ENCODE measurements at places on chromosomes 11 and 22.

DNA sequence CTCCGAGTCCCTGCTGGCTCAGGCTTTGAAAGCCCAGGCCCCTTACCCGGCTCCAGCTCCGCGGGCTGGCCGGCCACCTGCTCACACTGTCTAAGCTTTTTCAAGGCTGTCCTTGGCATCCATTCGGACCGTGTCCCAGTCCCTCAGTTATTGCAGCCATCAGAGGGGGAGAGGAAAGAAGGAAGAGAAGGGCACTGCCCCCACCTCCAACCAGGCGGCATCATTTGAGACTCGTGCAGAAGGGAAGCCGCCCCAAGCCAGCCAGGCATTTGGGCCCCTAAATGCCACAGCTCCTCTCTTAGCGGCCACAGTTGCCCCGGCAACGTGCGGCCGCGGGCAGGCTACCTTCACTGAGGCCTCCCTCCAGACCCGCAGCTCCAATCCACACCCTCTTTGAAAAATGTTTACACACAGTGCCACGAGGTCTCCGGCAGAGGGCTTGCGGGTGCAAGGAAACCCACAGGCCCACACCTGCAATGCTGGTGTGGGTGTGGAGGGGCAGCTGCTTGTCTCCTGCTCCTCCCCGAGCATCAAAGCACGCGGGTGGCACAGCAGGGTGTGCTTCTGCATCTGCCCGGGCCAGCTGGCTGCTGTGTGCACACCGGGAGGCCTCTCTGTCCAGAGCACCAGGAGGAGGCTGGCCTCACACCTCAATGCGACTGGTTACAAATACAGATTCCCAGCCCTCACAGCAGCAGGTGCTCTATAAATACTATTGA, 124.4 kb downstream of the CTTN start:
- DNase-seq, result no peak

DNA sequence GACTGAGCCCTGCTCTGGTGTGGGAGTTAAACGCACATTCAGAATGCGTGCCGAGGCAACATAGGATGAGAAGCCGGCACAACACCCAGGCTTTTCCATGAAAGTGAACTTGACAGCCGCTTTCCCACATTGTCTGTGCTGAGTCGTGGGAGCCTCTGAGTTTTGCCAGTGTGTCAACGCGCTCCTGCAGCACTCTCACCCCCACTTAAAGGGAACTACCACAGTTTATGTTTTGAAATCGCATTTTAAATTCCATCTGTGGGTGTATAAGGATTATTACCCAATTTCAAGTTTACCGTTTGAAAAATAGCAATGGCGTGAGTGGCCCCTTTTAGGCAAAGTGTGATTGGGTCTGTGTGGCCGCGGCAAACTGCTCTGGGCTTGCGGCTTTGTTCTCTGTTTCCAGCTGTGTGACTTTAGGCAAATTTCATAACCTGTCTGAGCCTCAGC, 81.5 kb downstream of the FBLN1 start:
- no peak for DNase-seq

DNA sequence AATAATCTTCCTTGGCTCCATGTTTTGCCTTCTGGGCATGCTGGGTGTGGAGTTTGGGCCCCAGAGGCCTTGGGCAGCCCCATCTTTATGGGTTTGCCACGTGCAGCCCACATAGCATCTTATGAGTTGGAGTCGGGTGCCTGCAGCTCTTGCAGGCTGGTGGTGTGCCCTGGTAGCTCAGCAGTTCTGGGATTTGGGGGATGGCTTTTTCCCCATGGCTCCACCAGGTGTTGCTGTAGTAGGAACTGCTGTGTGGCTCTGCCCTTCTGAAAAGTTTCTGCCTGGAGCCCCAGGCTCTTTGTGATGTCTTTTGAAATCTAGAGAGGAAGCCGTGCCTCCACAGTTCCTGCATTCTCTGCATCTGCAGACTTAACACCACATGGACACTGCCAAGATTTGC, 16.8 kb downstream of the EED start:
- no peak for DNase-seq

DNA sequence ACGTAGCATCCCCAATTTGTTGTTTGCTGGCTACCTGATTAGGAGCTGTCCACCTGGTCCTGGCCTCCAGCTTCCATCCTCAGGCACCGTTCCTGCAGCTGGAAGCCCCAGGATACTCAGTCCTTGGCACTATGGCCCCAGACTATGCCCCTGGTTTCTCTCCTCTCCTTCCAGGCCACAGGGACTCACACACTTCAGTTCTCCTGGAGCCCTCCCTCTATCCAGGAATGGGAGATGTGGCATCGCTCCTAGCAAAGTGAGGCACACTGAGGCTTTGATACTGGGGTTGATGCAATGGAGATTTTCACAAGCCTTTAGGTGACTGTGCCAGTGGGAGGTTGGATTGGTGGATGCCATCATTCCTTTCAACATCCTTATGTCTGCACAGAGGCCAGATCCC, 142.8 kb upstream of the B3GAT1 start:
- no peak for DNase-seq

DNA sequence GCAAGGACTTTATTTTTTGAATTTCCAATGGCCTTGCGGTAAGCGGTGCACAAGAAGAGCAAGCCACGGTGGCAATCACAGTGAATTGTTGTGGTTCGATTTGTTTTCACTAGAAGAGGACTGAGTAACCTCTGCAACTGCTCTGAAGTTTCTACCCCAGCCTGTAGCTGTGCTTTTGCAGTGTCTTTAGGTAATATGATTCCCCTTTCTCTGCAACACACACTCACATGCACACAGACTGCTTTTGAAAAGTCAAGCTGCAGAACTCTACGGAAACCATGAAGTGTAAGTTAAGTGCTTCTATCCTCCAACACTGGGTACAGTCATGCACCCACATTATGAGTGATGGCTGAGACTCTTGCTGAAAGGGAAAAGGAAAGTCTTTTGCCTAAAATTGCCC, 38.4 kb downstream of the CD44 start:
- DNase-seq, result no peak

DNA sequence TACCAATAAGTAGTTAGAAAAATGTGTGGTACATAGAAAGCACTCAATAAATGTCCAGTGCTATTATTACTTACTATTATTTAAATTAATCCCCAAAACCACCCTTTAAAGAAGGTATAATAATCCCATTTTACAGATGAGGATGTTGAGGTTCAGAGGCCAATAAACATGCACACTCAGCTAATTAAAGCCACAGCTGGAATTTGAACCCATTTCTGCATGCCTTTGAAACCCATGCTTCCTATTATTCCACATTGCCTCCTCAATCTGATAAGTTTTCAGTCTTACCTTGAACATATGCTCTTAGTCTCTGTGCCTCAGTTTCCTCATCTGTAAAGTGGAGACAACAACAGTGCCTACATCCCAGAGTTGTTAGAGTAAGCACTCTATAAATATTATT, 52.8 kb downstream of the CCDC34 start:
- no peak for DNase-seq

- DNase-seq, result no peak
Measured at GRCh38 chr11:59141673-59142460, 789 bp upstream of the FAM111A start.

- no peak for DNase-seq
Measured at GRCh38 chr11:1070594-1071462, 3.8 kb upstream of the MUC2 start.

GRCh38 chr11:10979529-10979928, 121.7 kb upstream of the ZBED5 start:
- no peak for DNase-seq

- peak; percentile 41 for DNase-seq
Measured at GRCh38 chr11:80297858-80298632, 857.2 kb upstream of the TENM4 start.

- no peak for DNase-seq
Measured at GRCh38 chr22:36730176-36730858, 26.8 kb upstream of the CACNG2 start.

DNA sequence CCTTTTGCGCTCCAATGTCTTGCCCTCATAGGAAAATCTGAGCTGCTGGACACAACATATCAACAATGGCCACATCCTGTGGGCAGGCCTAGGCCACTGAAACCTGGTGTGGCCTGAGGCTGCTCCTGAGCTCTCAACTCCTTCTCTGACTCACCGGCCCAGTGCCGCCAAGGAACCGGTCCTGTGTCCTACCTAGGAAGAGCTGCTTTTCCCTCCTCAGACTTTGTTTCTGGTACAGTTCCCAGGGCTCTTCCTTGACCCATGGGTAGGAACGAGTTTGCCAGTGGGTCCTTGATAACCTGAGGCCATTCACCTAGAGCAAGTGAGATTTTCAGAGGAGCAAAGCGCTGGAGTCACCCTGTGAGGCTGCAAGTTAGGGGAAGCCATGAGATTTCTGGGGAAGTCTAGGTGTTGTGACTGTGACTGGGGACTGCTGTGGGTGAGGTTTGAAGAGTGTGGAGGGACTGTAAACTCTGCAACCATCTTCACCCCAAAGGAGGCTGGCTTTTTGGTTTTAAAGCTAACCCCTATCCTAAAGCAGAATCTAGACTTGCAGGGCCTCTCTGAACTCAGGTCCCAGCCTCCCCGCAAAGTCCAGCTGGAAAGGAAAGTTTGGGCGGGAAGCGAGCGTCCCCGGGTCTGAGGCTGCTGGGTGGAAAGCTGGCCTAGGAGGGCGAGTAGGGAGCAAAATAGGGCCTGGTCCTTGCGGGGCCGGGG, 12.0 kb upstream of the PAX6 start:
- no peak for DNase-seq

DNA sequence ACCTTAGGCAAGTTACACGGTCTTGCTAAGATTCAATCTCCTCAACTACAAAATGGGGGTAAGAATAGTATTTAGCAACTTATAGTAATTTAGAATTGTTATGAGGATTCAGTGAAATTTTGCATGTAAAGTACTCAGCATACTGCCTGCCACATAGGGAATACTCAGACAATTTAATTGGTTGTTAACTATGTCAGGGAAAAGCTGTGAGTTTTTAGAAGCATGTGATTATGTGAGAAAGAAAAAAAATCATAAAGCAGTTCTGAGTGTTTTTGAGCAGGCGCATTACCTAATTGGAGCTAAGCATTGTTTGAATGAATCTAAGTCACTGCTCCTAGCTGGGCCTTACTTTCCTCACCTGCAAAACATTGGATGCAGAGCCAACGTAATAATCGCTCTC, 287.3 kb upstream of the MTNR1B start:
- DNase-seq, result no peak

GRCh38 chr11:1344056-1344635, 34.7 kb upstream of the TOLLIP start:
- DNase-seq, result no peak

- DNase-seq, result peak; percentile 81
Measured at GRCh38 chr11:106608677-106609076, 409.6 kb downstream of the GUCY1A2 start.

DNA sequence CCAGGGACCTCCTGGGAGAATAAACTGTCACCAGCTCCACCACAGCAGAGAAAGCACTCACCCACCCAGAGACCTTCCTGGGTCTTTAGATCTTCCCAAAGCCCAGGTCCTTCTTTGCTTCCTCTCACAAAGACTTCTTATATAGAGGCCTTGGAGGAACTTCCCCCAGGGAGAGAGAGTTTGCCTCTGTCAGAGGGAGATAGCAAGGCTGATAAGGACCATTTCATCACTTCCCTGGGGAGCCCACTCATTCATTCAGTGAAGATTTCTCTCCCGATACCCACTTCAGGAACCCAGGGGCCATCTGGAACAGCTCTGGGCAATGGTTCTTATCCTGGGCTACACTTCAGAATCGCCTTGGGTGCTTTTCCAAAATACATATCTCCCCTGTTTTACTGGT, at the start of gene PRG2:
PRG2 (minus strand) TSS at position 116 of the 400 bp plus-strand sequence. CDS start 706 bp downstream, outside the sequence.
- DNase-seq, result no peak

- DNase-seq, result no peak
Measured at GRCh38 chr22:48894804-48895250, 932.8 kb downstream of the BRD1 start.

- no peak for DNase-seq
Measured at GRCh38 chr11:133937015-133937414, 19.8 kb downstream of the IGSF9B start.

GRCh38 chr22:25076336-25076735, 123.3 kb upstream of the CRYBB3 start:
- no peak for DNase-seq
